ENCODE measurements at places on chromosomes 12 and 14. TPM values are rescaled to one million over a fixed set of nuclear protein-coding genes. Genes with fewer than 3 reads are reported as not detected.

DNA sequence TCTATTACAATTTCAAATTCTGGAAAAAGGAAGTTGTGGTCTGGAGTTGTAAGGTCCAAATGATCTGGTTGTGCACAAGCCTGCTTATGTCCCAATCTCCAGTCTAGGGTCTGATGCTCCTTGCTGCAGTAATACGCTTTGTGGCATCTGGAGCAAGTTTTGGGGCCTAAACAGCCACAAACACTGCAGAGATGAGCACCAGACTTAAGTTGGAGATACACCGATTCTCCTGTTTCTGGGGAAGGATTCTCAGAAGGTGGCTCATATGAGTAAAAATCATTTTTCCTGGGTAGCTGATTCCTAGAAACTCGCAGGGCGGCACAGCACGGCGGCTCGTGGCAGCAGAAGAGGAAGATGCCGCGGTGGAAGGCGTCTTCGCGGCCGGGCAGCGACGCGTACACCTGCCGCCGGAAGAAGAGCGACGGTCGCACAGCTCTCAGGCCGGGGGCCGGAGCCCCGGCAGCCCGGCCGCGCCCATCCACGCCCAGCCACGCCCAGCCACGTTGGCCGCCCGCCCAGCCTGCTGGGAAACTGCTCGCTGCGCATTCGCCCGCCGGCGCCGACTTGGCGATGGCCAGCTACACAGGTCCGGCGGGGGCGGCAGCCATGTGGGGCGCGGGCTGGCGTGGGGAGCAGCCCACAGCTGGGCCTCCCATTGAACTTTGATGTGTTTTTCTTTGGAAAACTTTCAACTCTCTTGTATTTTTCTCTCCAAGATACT lies 129.0 kb downstream of the ASCL4 start:
- DNase-seq, result no peak

GRCh38 chr14:59274991-59275391 lies 86.5 kb downstream of the DAAM1 start:
- DNase-seq, result no peak

- no peak for DNase-seq
Observed at GRCh38 chr12:93654421-93654820, 22.8 kb upstream of the CRADD start.

Gene TNFRSF1A
- 144 TPM for total RNA-seq

DNA sequence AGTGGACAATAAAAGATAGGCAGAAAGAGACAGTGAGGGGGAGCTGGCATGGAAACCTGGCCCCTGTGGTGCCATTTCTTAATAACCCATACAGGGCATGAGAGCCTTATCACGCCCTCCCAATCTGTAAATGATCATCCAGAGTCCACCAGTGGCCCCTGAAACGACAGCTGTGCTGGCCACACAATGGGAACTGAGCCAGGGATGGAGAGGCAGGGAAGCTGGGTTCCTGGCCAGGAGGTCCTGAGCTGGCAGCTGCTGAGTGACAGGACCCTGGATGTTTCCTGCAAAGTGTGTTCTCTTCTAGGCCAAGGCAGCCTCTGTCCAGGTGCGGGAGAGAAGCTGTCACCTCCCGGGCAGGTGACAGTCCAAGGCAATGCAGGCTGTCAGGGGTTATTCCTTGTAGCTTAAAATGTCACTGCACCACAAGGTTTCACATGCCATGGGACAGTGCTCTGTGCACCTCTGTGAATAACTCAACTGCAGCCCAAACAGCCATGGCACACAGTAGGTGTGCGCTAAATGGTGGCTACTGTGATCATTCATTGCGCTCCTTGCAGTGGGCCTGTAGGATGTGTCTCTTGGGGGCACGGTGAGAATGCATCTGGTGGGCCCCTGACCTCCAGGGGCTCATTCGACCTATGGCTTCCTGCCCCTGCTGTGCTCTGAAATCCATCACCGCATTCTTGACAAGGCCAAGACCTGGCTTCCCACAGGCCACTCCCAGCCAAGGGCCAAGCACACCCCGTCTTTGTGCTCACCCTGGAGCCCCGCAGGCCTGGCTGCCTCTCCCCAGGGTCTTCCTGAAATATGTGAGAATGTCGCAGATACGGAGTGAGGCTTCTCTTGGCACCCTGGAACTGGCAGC lies 46.3 kb upstream of the BCL11B start:
- no peak for DNase-seq

DNA sequence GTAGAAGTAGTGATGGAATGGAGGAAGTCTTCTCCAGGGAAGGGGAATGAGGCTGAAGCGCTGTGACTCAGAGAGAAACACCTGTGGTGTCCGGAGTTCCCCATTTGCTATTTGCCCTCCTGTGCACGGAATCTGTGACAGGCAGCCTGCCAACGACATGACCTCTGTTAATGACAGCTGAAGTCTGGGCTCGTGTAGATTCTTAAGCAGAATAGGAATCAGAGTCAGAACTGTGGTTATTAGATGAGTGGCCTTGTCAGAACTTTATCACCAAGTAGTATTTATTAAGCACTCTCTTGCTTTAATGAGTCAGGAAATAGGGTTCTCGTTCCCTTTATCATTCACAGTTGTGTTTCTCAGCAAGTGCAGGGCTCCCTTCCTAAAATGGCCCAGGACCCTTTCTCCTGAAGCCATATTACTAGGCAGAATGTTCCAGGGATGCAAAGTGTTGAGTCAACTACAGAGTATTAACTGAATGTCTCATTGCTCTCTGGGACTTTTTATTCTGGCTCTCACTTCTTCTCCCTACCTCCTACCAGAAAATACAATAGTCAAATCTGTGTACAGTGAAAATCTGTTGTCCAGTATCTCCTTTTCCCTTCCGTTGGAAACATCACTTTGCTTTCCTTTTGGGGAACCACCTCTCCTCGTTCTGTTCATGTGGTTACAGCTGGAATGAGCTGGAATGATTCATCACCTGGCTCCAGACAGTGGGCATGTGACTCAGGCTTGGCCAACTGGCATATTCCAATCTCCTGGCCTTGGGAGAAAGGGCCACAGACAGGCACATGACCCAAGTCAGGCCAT lies 77.8 kb upstream of the MAX start:
- peak; percentile 79 for DNase-seq

DNA sequence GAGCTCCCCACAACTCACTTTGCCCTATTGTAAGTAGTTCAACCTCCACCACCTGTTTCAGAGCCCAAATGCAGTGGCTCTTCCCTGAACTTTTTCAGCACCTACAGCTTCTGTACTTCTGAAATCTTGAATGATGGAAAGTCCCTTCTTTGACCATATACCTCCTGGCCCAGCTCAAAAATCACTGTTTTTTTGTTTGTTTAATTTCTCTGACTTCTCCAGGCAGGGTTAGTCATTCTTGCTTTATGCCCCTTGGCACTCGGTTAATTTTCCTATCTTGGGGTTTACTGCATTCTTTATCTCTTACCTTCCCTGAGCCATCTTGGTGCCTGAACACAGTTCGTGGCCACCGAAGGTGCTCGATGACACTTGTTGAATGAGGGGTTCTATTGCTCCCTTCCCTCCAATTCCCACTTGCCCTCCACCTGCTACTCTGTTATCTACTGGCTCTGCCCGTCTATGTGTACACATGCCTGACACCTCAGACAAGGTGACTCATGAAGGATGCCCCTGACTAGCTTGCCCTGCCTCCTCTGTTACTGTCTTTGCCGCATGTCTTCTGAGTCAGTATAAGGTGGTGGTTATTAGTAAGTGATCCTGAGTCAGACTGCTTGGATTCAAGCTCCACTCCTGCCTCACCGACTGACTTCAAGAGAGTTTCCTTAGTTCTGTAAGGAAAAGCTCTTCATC lies 4.4 kb downstream of the AMHR2 start:
- DNase-seq, result peak; percentile 54

Gene AMHR2
- total RNA-seq, result not detected

Gene KLRK1
- not detected for total RNA-seq

- no peak for DNase-seq
Observed at GRCh38 chr12:130642856-130643255, 73.2 kb downstream of the RIMBP2 start.

GRCh38 chr12:103493199-103493598 lies 2.6 kb downstream of the C12orf42 start:
- DNase-seq, result no peak
